ENCODE measurements at places on chromosomes 6 and 20.
A peak's percentile ranks its signal among the peaks of the same experiment; 100 is the strongest.

DNA sequence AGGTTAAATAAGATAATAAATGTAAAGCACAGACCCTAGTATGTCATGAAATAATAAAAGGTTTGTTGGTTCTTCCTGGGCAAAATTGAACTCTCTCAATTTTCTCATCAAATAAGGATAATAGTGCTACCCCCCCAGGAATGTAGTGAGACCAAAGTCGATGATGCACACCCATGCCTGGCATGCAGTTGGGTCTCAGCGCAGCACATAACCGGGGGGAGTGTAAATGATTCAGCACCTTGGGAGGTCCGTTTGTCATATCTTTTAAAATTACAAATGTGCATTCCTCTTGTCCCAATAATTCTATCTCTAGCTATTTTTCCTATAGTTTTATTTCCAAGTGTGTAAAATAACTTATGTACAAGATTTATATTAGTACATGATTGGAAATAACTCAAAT is 31.3 kb upstream of the CCDC167 start:
- no peak overlapping the region for H3K27ac ChIP-seq
- no peak overlapping the region for H3K4me3 ChIP-seq
- peaks cover 8% of the 10 kb centered on the region for H3K4me1 ChIP-seq
- no peaks in the 10 kb centered on the region for H3K36me3 ChIP-seq
- H3K27me3 ChIP-seq: no peaks in the 10 kb centered on the region

DNA sequence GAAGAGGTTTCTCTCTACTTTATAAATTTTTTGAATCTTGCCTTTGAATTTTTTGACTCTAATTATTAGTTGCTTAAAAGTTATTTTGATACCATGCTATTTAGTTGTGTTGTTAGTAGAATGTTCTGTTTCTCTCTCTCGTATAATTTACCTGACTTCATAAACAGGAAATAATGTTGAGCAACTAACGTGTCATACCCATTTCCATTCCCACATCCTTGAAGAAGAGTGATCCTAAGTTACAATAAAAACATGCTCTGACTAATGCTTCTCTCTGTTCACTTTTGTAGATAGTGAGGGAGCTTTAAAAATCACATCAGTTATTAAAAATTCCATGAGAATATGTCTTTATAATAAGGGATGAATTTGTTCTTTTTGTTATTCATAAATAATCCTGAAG is 69.7 kb downstream of the SAMD5 start:
- H3K36me3 ChIP-seq: no peaks in the 10 kb centered on the region
- no peak for DNase-seq
- H3K4me1 ChIP-seq: no peaks in the 10 kb centered on the region
- no peaks in the 10 kb centered on the region for H3K27me3 ChIP-seq

DNA sequence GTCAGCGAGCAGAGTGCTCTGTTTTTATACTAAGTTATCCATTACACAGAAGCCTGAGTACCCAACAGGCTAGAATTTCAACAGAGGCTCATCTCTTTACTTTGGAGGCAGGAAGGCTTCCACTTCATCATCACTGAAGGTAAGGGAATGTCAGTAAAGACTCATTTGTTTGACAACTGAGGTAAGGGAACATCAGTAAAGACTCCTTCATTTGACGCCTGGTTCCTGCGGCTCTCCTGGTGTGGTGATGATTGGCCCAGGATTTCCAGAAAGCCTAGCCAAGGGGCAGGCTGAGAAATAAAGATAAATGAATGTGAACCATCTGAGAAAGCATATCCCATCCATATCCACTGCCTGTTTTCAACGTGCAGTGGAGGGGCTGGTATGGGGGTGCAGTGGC is 244.6 kb upstream of the ECI2 start:
- H3K36me3 ChIP-seq: no peaks in the 10 kb centered on the region
- H3K4me1 ChIP-seq: no peaks in the 10 kb centered on the region
- no peaks in the 10 kb centered on the region for H3K27me3 ChIP-seq
- no peak overlapping the region for H3K27ac ChIP-seq
- no peak for DNase-seq

DNA sequence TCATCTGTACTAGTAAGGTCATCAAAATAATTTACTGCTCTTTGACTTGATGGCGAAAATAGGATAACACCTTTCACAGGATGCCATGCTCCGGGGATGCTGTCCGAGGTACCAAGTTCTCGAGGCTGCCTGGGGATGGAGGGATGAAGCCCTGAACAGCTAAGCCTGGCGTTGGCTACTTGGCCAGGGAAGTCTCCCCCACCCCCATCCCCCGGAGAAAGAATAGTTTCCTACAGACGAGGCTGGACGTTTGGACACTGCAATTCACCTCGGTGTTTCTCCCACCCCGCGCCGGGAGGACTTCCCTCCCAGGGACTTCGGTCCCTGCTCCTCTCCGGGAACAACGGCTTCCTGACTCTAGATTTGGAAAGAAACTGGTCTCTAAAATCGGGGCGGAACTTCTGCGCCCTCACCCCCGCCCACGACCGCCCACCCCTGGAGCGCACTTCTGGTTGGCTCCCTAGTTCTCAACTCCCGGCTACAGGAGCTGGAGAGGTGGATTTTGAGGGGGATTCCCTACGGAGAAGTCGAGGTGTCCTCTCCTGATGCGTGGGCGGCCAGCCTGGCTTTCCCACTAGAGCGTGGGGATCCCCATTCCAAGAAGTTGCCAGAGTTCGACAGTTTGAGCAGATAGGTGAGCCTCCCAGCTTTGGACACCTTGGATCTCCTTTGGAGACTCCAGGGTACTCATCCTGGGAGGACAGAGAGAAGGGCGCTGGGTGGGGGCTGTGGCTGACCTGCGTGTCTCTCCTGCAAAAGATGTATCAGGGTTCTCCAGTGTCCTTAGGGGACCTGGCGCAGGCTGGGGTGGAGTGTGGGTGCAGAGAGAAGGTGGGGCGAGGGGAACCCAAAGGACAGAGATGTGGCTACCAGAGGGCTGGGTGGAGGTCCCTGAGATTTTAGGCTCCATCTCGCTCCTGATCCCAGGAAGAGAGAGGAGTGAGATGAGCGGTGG is 1.1 kb downstream of the PCSK2 start:
- no peak overlapping the region for H3K4me3 ChIP-seq
- DNase-seq: peak; percentile 45
- peaks cover 11% of the 10 kb centered on the region for H3K4me1 ChIP-seq
- no peaks in the 10 kb centered on the region for H3K27me3 ChIP-seq

GRCh38 chr6:139627091-139627490 is 252.6 kb upstream of the CITED2 start:
- DNase-seq: no peak
- H3K4me3 ChIP-seq: no peak overlapping the region
- H3K4me1 ChIP-seq: peaks cover 5% of the 10 kb centered on the region
- H3K36me3 ChIP-seq: no peaks in the 10 kb centered on the region
- H3K27me3 ChIP-seq: no peaks in the 10 kb centered on the region
- no peak overlapping the region for H3K27ac ChIP-seq

DNA sequence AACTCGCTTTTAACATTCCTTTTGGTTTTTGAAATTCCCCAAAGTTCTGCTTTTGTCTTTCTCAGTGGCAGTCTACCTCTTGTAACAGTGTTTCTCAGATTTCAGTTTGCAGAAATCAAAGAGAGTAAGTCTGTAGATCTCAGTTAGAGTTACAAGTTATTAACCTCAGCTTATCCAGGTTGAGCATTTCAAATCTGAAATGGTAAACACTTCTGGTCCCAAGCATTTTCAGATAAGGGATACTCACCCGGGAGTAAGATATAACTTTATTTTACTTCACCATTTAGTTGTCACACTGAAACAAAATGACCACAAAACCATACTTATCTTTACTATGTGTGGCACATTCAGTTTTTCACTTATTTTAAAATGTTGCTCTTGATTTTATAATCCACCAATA is 9.8 kb downstream of the ZNF292 start:
- no peak overlapping the region for H3K27ac ChIP-seq
- no peaks in the 10 kb centered on the region for H3K27me3 ChIP-seq
- no peaks in the 10 kb centered on the region for H3K36me3 ChIP-seq
- H3K4me1 ChIP-seq: peaks cover 17% of the 10 kb centered on the region
- H3K4me3 ChIP-seq: no peak overlapping the region
- DNase-seq: no peak

- no peak for DNase-seq
- H3K36me3 ChIP-seq: no peaks in the 10 kb centered on the region
- no peaks in the 10 kb centered on the region for H3K4me1 ChIP-seq
- no peaks in the 10 kb centered on the region for H3K27me3 ChIP-seq
- no peak overlapping the region for H3K27ac ChIP-seq
Observed at GRCh38 chr20:2809690-2810089, 5.1 kb upstream of the C20orf141 start.

- H3K4me3 ChIP-seq: no peak overlapping the region
- no peak overlapping the region for H3K27ac ChIP-seq
- H3K27me3 ChIP-seq: no peaks in the 10 kb centered on the region
- H3K36me3 ChIP-seq: no peaks in the 10 kb centered on the region
Observed at GRCh38 chr20:38001173-38001875, 31.9 kb downstream of the TTI1 start.

- no peaks in the 10 kb centered on the region for H3K27me3 ChIP-seq
- H3K27ac ChIP-seq: no peak overlapping the region
- no peak for DNase-seq
- no peak overlapping the region for H3K4me3 ChIP-seq
Observed at GRCh38 chr6:166716910-166717617, 90.0 kb upstream of the RPS6KA2 start.

DNA sequence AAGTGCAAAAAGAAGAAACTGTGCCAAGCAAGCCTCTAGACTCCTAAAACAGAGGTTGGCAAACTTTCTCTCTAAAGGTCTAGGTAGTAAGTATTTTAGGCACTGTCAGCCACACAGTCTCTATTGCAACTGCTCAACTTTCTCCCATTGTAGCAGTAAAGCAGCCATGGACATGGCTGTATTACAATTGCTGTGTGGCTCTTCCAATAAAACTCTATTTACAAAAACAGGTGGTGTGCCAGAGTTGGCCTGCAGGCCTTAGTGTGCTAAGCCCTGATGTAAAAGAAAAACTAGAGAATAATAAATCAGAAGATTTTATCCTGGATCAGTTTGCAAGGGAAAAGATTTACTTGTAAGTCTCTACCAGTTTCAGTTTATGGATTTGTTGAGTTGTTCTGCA is 74.0 kb downstream of the CRYBG1 start:
- H3K4me3 ChIP-seq: no peak overlapping the region
- no peaks in the 10 kb centered on the region for H3K4me1 ChIP-seq
- DNase-seq: no peak
- no peaks in the 10 kb centered on the region for H3K27me3 ChIP-seq

DNA sequence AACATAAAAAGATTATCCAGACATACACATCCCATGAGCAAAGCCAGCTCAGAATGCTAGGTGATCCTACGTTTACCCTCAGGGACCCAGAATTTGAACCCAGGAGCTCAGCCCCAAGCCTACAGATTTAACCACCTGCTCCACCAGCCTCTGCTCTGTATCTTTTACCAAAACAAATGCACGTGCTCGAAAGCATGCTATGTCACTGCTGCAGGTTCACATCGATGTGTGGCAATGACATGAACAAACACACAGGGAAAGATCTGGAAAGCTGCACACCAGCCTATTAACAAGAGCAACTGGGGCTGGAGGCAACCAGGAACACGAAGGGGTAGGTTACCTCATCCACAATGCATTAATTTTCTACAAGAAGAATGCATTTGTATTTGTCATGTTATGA is 32.1 kb downstream of the PREX1 start:
- DNase-seq: no peak
- H3K27me3 ChIP-seq: no peaks in the 10 kb centered on the region
- H3K4me1 ChIP-seq: no peaks in the 10 kb centered on the region
- no peak overlapping the region for H3K27ac ChIP-seq
- no peak overlapping the region for H3K4me3 ChIP-seq
